ENCODE measurements at places on chromosomes 3 and 15. TPM values are rescaled to one million over a fixed set of nuclear protein-coding genes. Genes with fewer than 3 reads are reported as not detected.

Gene FSTL1
- 95.3 TPM for total RNA-seq

Gene MASP1
- 0.77 TPM for total RNA-seq

Gene MAP1A
- total RNA-seq = under 0.01 TPM

Gene ONECUT1
- total RNA-seq = not detected

Gene TM4SF18
- total RNA-seq = 366 TPM

- DNase-seq = no peak
Observed at GRCh38 chr3:105614288-105615030, 247.8 kb downstream of the ALCAM start.

DNA sequence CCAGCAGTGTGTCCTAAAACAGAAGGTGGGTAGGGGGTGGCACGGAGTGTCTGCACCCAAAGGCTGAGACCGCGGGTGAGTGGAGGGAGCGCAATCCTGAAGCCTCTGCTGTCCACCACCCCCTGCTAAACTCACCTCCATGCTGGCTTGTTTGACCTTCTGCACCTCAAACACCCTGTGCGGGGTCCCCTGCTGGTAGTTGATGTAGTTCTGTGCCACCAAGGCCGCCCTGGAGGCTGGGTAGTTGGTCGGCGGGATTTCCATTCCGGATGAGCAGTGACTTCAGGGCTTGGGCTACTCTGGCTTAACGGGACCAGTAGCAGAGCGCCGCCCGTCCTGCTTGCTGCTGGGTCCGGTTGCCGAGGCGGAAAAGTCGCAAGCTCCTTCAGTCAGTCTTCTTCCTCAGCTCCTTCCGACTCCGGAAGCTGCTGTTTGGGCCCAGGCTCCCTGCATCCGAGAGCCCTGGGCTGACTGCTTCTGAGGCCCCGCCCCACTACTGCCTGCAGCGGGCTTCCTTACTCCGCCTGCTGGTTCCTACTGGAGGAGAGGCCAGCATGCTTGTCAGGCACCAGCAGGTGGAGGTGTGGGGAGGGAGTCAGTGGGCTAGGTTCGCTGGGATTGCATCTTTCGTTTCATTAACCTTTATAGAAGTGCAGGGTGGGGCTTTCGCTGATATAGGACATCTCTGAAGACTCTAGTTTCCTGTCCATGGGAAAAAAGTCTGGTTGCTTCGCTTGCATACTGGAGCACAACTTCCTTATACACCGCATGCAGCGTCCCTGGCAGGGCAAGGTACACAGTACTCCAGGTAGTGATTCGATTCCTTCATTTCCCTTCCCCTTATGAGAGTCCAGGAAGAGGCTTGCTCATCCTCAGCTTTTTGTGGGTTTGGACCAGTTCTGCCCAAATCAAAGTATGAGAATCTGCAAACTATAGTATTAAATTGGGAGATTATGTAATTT is at the start of gene LXN:
TSS of gene LXN (minus strand) at position 434 of the 962 bp plus-strand sequence. CDS start at position 264, 170 bp downstream.
- DNase-seq = peak; percentile 87

GRCh38 chr3:171977441-171977840 is 61.9 kb upstream of the FNDC3B start:
- DNase-seq = no peak

DNA sequence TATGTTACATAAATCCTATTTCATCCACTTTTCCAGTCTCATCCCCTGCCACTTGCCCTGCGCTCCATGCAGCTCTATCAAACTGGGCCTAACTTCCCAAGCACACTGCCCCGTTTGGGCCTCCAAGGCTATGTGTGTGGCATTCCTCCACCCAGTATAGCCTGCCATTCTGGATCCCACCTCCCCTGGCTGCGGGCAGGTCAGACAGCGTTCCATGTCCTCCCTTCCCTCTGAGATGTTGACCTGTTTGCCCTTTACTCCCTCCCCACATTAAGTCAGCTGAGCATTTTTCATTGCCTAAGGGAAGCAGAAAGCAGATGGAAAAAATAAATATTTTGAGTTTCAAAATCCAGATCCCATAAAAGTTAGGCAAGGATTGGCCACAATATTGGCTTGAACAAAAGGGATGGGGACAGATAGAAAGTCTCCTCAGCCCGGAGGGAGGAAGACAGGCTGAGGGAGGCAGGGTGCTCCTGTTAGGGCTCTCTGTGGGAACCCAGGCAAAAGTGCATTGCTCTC is 73.3 kb downstream of the CYP19A1 start:
- DNase-seq = no peak
